ENCODE measurements at places on chromosomes 5 and 9.

GRCh38 chr5:96226941-96227552, 206.0 kb downstream of the PCSK1 start:
- DNase-seq = no peak

- DNase-seq = no peak
Measured at GRCh38 chr5:124433170-124433569, 313.3 kb downstream of the ZNF608 start.

DNA sequence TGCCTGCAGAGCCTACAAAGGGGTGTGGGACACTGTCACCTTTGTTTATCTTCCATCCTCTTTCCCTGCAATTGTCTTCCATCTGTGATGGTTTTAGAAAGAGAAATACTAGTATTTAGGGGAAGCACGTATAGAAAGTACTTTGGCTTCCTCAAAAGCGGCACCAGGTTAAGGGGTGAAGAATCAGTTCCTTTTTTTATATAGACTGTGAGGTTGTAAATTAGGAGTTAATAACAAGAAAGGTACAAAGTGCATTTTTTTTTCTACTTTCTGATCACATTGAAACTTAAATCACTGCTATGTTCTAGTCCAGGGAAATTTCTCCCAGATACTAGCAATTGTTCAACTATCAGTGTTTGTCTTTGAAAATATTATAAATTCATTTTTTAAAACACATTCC, 219.3 kb downstream of the CEMIP2 start:
- no peak for DNase-seq

- DNase-seq = no peak
Measured at GRCh38 chr5:154287136-154287535, 96.6 kb downstream of the GALNT10 start.

- no peak for DNase-seq
Measured at GRCh38 chr5:135216471-135217343, 182.3 kb downstream of the MACROH2A1 start.

GRCh38 chr5:55820488-55820887, 30.7 kb upstream of the IL31RA start:
- DNase-seq = no peak

- DNase-seq = no peak
Measured at GRCh38 chr9:70046274-70047070, 2.8 kb downstream of the MAMDC2 start.

GRCh38 chr9:136566901-136567300, 21.1 kb upstream of the NOTCH1 start:
- no peak for DNase-seq

DNA sequence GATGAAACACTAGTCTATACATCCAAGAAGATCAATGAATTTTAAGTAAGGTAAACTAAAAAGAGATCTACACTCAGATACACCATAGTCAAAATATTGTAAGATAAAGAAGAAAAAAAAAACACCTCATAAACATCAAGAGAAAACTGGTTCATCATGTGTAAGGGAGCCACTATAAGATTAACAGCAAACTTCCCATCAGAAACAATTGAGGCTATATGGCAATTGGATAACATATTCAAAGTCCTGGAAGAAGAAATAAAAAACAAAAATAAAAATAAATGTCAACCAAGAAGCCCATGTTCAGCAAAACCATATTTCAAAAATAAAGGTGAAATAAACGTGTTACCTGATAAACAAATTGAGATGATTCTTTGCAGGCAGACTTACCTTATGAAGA, 3.6 kb downstream of the OR13C8 start:
- DNase-seq = no peak

GRCh38 chr5:86337667-86338460, 279.9 kb upstream of the COX7C start:
- DNase-seq = peak; percentile 90

GRCh38 chr9:137148661-137149060, 9.7 kb downstream of the GRIN1 start:
- peak; percentile 79 for DNase-seq

GRCh38 chr5:140054086-140054689, 11.1 kb upstream of the NRG2 start:
- DNase-seq = no peak

DNA sequence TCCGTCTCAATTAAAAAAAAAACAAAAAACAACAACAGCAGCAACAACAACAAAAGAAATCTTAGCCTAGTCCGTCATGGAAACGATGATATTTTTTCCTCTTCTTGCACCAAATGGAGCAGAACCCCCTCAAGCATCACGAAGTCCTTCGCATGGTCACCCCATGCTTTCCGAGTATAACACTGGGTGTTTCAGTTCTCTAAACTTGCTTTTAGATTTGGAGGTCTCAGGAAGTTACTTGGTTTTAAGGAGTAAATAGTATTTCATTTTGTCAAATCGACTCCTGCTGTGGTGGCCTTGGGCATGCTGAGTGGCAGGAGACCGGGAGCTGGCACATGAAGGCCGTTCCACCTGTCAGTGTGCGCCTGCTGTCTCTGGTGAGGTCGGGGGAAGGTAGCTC, 118.5 kb upstream of the CACNA1B start:
- no peak for DNase-seq

DNA sequence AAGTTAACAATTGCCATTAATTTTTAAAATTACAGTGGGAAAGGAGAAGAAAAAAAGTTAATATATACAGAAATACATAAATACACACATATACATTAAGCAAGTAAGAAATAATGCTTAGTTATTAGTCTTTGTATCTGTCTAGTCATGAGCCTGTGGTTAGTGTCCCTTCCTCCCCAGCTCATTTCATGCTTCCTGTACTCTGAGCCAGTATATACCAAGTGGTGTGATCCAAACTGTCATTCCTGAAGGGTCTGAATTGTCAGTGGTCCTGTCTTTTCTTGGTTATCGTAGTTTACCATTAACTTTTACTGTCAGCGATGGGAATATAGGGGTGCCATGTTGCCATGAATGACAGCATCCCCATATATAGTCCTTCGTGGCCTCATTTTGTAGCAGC, 24.2 kb upstream of the STOM start:
- no peak for DNase-seq

DNA sequence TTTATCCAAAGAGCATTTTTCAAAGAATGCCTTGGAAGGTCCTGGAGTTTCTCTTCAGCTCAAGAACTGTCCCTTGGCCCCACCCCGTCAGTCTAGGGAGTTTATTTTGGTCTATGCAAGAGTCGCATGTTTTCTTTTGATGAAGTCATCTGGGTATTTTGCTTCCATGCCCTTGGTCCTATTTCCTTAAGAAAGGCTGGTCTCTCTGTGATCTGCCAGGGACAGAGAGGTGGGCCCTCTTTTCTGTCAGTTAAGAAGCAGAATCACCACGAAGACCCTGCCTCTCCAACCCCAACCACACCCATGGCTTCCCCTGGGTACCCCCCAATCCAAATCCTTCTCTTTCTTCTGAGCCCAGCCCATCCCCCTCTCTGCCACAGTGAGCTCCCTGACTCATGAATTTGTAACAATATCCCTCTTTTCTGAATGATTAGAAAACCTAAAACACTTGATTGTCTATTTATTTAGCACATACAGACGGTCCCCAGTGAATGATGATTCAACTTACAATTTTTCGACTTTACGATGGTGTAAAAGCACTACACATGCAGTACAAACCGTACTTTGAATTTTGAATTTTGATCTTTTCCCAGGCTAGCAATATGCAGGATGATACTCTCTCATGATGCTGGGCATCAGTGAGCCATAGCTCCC, 163.5 kb upstream of the ADRA1B start:
- DNase-seq = no peak

GRCh38 chr5:164306662-164307061, 801.2 kb downstream of the MAT2B start:
- no peak for DNase-seq
